ENCODE measurements at places on chromosomes 2 and 18.

DNA sequence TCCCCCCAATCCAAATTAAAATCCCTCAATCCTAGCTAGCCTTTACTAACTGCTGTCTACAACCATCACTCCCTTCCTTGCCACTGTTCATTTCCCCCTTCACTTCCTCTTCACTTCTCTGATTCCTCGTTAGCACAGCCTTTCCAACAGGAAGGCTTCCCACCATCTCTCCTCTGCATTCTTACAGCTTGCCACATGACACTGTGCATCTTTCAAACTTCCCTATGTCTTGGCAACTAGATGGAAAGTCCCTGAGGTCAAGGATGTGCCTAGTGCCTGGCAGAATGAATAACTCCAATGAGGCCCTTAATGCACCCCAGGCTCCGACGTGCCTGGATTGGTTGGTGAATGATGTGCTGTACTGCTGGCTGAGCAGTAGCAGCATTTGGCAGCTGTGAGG, 15.2 kb downstream of the SAP130 start:
- no peak for DNase-seq

DNA sequence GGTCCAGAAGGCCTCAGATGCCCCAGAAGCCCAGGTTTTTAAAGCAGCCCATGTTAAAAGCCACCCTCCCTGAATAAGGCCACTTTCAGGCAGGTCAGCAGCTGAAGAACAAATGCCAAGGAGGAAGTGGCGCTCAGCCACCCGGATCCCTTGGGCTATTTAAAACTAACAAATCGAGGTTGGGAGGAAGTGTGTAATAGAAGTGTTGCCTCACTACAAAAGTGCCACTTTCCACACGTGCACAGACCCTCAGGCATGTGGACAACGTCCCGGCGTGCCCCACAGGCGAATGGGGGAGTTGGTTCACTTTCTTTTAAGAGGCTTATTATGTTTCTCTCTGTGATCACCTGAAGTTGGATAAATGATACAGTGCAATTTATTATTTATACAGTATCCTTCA, 173.8 kb upstream of the SALL3 start:
- no peak for DNase-seq

GRCh38 chr2:56102866-56103265, 80.9 kb upstream of the CCDC85A start:
- DNase-seq = no peak

DNA sequence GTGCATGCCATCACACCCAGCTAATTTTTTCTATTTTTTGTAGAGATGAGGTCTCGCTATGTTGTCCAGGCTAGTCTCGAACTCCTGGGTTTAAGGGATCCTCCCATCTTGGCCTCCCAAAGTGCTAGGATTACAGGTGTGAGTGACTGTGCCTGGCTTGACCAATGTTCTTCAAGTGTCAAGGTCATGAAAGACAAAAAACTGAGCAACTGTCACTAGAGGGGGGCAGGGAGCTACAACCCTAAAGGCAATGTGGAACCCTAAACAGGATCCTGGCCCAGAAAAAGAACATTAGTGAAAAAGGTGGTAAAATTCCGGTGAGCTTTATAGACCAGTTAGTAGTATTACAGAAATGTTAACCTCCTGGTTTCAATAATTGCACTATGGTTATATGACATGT, 7.3 kb downstream of the MYO5B start:
- DNase-seq = no peak

GRCh38 chr2:24169023-24169422, 5.8 kb upstream of the FAM228A start:
- no peak for DNase-seq
